ENCODE measurements at places on chromosomes 13 and 19. TPM values are rescaled to one million over a fixed set of nuclear protein-coding genes. Genes with fewer than 3 reads are reported as not detected.

Gene BRME1
- total RNA-seq = 3.0 TPM

Gene APLP1
- total RNA-seq = 47.0 TPM

Gene SIAH3
- under 0.01 TPM for total RNA-seq

- DNase-seq = peak; percentile 34
Observed at GRCh38 chr19:6475321-6476108, 6.1 kb downstream of the DENND1C start.

Measured in body of pancreas (tissue), 4 donors.